ENCODE measurements at places on chromosomes 12 and 14.

DNA sequence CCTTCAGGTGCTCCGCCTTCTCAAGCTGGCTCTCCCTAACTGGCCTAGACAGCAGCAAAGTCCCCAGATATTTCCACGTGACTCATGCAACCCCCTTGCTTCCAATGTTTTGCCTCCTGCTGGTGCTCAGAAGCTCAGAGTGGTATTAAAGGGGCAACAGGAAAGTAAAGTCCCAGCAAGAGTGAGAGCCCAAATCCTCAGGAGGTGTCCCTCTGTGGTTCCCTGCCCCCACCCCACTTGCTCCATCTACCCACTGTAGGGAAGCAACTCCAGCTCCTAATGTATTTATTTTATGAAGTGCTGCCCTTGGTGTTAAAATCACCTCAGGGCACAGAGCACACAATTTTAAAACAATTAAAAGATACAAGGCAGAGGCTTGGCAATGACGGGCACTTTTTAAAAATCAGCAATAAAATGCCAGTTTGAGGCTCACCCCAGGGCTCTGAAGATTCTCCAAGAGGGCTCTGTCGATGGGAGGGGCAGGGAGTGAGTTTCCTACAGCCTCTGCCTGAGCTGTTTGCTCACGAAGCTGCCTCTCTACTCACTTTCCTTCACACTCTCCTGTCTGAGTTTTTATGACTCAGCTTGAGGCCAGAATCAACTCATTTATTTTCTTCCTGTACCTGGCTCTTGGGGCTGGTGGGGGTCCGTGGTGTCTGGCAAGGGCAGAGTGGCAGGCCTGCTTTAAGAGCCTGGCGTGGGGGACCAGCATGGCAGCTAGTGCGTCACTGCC is 81.9 kb upstream of the MAX start:
- DNase-seq = no peak

DNA sequence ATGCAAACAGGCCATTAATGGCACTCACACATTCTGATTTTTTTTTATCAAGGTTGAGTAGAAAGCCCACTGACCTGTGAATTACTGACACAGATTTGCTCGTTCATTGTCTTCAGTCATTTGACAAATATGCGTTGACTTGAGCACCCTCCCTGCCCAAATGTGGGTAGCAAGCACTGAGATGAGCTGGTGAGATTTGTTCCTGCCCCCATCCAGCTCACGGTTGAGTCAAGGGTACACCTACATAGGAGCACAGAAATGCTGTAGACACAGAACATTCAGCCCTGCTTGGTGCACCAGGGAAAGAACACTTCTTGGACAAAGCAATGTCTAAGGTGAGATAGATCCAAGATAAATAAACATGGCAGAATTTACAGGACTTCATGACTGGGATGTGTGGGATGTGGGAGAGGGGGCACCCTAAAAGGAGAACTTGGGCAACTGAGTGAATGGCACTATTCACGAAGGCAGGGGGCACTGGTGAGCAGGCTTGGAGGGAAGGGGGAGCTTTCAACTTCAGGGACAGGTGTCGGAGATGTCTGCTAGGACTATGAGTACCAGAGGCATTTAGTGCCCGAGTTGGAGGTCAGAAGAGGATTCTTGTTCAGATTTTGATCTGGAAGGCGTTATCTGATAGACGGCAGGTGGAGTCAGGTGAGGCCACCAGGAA is 213.4 kb downstream of the VRK1 start:
- DNase-seq = no peak

- peak; percentile 82 for DNase-seq
Observed at GRCh38 chr12:131830335-131830913, 2.2 kb downstream of the MMP17 start.

- DNase-seq = peak; percentile 91
Observed at GRCh38 chr14:104708606-104709268, 15.3 kb upstream of the ADSS1 start.

- no peak for DNase-seq
Observed at GRCh38 chr12:52836042-52836466, 1.9 kb upstream of the KRT79 start.

DNA sequence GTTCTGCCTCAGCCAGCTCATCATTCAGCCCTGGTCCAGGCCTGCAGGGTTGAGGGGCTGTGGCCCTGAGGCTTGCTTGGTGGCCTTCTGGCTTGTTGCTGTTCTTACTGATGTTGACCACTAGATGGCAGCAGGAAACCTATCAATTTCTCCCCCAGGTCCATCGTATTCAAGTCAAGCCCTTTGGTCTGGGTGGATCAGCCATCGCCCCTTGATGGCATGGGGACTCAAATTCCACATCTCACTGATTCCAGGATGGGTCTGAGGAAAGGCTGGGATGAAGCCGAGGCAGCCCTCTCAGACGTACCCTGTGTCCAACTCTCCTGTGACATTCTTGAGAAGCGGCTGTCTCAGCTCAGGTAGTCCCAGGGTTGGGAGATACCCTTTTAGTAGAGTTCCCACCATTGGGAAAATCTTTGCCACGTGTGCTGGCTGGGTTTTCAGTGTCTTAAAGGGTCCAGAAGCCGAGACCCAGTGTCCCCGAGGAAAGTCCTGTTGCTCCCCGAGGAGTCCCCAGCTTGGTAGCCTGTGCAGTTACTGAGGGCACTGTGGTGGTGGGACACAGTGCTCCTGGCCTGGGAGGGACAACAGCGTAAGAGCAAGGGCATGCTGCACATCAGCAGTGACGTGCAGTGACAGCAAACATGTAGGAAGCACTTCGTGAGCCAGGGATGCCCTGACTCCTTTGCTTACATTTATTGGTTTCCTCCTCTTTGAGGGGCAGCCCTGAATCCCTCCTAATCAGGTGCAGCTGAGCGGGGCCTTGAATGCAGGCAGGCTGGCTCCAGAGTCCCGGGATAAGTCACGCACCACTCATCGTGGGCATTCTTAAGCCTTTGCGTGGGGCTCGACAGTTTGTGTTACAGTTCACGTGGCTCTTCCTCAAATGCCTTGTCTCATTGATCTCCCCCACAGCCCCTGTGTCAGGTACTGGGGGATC is 58.6 kb downstream of the TSPAN9 start:
- DNase-seq = peak; percentile 89

GRCh38 chr12:20798554-20798953 is 12.0 kb upstream of the SLCO1B3 start:
- no peak for DNase-seq

DNA sequence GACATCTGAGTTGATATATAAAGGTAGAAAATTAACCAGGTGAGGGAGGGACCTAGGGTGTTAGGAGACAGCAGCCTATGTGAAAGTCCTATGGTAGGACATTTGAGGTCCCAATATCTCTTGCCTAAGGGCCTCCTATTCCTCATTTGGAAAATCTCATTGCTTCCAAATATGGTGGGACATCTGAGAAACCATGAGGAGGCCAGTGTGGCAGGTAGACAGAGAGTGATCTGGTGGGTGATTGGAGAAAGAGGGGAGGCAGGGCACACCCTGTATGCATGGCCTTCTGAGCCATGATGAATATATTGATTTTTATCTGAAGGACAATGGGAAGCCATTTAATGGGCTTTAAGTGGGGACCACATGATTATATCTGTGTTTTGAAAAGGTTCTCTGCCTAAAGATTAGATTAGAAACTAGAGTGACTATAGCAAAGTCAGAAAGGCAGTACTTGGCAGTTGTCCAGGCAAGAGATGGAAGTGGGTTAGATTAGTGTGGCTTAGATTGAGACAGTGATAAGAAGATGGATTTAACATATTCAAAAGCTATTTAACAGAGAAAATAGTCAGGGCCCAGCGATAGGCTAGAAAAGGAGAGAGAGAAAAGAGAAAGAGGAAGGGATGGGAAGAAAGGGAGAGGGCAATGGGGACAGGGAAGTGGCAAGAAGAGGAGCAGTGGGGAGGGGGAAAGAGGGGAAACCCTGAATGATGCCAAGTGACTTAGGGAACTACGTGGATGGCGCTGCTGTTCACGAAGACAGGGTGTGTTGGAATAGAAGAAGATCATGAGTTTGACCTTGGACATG is 237.2 kb upstream of the SRRM4 start:
- DNase-seq = no peak

DNA sequence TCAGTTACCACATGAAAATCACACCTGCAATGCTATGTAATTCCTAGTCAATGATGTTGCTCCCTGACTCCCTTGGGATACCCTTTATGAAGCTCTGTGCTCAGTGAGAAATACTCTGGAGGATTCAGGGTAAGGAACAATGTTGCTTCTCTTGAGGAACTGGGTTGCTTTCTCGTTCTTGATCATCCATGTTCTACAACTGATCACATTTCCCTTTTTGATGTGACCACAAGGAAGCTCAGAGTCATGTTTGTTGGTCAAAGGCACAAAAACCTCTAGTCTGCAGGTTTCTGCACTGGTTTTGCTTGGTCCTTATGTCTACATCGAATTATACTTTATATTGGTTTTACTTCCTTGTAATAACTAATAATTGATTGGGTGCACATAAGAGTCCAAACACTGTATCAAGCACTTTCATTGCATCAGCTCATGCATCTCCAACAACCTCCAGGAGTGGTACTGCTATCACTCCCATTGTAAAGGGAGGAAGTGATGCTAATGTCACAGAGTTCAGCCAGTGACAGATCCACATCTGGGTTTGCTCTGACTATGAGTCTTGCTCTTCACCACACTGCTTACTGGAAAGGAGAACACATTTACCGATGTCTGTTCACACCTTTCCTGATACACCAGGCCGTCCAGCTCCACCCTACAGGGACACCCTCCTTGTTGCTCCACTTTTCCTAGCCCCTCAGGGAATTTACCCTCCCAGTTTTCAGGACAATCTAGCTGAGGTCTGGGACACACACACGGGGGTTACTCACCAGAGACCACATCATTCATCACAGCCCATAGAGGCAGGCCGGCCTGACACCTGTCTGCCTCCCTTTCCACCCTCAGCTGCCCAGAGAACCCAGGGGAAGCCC is 41.0 kb downstream of the CMKLR1 start:
- DNase-seq = no peak

GRCh38 chr14:94787655-94788054 is 17.7 kb upstream of the GSC start:
- DNase-seq = no peak

- no peak for DNase-seq
Observed at GRCh38 chr12:92547420-92547819, 155.4 kb upstream of the PLEKHG7 start.
